ENCODE measurements at places on chromosomes 12 and 14.

- no peak for DNase-seq
Measured at GRCh38 chr12:102902093-102902492, 15.0 kb downstream of the PAH start.

GRCh38 chr12:86608638-86609037 lies 352.4 kb upstream of the MGAT4C start:
- DNase-seq = no peak

- DNase-seq = no peak
Measured at GRCh38 chr12:16618256-16618655, 12.3 kb upstream of the LMO3 start.

- DNase-seq = no peak
Measured at GRCh38 chr14:68340262-68340661, 452.6 kb downstream of the ZFP36L1 start.

GRCh38 chr12:125065919-125066570 lies 810 bp downstream of the AACS start:
- no peak for DNase-seq

- DNase-seq = no peak
Measured at GRCh38 chr12:7016958-7017571, 1.2 kb downstream of the LPCAT3 start.

Measured in activated CD8-positive, alpha-beta memory T cell treated with anti-CD3 and anti-CD28 coated beads, Interleukin-2, amount 50 U/mL, for 48 hours (primary cell).